ENCODE measurements at places on chromosomes 13 and 19.

GRCh38 chr13:112711528-112712265 is 21.9 kb downstream of the ATP11A start:
- no peak for DNase-seq

GRCh38 chr13:39107561-39107960 is 69.3 kb downstream of the NHLRC3 start:
- DNase-seq: no peak

GRCh38 chr19:46824890-46825730 is 25.5 kb downstream of the AP2S1 start:
- no peak for DNase-seq

DNA sequence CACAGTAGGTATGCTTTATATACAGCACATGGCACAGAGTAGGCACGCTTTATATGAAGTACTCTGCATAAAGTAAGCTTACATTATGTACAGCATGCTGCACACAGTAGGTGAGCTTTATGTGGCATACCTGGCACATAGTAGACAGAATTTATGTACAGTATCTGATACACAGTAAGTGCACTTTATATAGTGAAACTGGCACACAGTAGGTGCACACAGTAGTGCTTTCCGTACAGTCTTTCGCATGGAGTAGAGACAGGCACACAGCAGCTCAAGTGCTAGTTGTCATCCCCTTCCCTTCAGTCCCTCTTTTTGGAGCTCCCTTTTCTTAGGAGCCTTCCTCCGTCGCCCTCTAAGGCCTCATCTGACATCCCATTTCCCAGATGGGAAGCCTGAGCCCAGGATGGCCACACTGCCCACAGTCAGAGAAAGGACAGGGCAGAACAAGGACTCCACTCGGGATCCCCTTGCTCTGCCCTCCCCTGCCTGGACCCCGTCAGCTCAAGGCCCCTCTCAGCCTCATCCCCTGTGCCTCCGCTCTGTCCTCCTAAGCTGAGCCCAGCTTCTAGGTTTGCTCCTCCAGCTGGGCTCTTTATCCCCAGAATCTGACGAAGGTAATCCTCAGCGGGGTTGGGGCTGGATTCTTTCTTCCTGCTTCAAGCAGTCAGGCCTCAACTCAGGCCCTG is 852 bp upstream of the CYP4F12 start:
- no peak for DNase-seq

DNA sequence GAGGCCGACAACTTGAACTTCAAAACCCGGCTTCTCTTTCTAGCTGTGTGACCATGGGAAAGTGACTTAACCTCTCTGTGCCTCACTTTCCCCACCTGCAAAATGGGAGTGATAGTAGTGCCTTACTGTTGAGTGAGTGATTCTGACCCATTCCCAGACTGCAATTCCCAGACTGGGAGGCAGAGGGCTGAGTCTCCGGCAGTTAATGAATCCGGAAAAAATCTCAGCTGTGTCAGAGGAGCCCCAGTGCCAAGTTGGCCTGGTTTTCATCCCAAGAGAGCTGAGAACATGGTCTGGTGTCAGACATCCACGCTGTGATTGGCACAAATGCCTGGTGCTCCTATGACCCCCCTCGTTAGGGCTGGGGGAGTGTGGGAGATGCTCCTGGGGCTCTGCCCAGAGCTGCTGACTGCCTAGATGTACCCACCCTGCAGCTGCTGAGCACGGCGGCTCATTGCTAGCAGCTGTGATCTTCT is 50.0 kb downstream of the PIN1 start:
- no peak for DNase-seq
